ENCODE measurements at places on chromosomes 13 and 19.

- DNase-seq = no peak
Measured at GRCh38 chr13:106336668-106337067, 198.8 kb downstream of the EFNB2 start.

- no peak for DNase-seq
Measured at GRCh38 chr19:18984251-18984650, 43.2 kb upstream of the HOMER3 start.

DNA sequence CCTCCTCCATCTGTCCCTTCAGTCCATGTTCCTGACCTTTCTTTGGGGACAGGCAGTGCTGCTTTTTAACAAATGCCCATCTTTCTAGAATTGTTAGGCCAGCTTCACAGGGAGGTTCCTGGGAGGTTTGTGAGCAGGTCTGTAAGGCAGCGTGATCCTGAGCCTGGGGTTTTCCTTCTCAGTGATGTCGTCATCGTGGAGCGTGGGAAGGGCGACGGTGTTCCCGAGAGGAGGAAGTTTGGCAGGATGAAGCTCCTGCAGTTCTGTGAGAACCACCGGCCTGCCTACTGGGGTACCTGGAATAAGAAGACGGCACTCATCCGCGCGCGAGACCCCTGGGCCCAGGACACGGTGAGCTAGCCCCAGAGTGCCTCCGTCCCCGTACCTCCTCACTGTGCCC, 26.8 kb downstream of the CHAF1A start:
- DNase-seq = no peak

DNA sequence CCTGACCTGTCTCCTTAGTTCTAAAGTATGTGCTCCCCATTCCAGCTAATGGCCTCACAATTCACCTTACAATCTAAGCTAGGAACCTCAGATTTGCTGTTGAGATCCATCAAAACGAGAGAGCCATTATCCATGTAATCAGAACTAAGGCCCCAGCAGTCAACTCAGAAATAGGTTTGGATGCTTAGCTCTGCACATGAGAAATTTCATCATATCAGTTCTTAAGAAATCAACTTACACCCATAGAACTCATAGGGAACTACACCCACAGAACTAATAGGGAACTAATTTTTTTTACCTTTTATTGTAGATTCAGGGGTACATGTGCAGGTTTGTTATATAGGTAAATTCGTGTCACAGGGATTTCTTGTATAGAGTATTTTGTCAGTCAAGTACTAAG, 28.7 kb downstream of the CYSLTR2 start:
- DNase-seq = no peak

- no peak for DNase-seq
Measured at GRCh38 chr19:998064-998463, 2.2 kb upstream of the GRIN3B start.

GRCh38 chr13:106789911-106790310, 222.0 kb upstream of the ARGLU1 start:
- no peak for DNase-seq

DNA sequence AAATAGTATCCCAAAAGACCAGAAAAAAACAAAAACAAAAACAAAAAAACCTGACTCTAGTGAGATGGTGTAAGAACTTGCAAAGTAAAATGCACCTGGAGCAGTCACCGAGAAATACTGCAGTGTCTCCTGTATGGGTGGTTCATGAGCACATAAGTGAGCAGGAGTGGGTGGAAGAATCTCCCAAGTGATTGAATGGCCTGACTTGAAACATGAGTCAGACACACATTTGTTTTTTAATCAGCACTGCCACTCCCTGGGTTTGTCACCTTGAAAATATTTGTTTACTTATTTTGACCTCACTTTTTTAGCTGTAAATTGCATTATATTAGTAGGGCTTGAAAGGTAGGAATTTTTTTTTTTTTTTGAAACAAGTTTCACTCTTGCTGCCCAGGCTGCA, 2.0 kb downstream of the ZNF431 start:
- DNase-seq = no peak

GRCh38 chr19:15197275-15197941, 3.4 kb downstream of the NOTCH3 start:
- peak; percentile 52 for DNase-seq

DNA sequence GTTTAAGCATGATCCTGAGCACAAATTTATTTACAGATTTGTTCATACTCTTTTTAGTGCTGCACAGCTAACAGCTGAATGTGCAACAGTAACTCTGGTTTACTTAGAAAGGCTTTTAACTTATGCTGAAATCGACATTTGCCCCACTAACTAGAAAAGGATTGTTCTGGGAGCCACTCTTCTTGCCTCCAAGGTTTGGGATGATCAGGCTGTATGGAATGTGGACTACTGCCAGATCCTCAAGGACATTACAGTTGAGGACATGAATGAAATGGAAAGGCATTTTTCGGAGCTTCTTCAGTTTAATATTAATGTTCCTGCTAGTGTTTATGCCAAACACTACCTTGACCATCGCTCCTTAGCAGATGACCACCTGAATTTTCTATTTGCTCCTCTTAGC, 16.0 kb downstream of the ZNF100 start:
- DNase-seq = no peak

DNA sequence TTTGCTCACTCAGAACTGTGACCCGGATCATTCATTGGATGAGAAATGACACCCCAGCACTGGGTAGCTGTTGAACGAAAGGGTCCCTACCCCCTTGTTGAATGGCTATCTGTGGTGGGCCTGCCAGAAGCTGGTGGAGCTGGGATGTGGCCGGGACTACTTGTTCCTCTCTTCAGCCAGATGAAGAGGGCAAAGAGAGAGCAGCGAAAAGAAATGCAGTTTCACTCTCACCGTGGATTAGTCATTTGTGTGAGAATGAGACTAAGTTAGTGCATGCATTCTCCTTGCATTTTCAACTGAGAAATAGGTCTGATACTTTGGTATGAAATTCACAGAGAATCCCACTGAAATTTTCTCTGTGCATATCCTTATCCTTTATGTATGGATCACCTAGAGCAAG, 553.1 kb downstream of the IRS2 start:
- DNase-seq = no peak

DNA sequence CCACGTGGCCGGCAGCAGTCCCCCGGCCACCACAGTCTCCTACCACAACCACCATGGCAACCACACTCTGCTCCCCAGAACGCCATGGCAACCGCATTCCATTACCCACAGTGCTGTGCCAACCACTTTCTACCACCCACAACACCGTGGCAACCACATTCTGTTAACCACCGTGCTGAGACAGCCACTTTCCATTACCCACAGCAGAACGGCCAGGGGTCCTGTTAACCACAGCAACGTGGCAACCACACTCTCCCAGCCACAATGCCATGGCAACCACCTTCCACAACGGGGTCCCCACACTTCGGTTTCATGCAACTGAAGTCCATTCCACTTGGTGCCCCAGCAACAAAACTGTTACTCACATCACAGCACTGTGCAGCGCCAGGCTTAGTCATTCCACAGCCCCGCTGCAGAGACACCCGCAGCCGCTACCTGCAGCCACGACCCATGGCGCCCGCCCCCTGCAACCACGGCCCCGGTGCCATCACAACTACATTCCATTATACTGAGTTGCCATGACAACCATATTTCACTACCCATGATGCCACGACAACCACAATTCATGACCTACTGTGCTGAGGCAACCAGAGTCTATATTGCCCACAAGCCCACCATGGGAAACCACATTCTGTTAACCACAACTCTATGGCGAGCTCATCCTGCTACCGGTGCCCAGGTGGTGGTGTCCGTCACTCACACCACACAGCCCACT, 10.0 kb downstream of the DPF1 start:
- no peak for DNase-seq

GRCh38 chr19:34217952-34218817, 36.2 kb upstream of the GARRE1 start:
- DNase-seq = peak; percentile 92

DNA sequence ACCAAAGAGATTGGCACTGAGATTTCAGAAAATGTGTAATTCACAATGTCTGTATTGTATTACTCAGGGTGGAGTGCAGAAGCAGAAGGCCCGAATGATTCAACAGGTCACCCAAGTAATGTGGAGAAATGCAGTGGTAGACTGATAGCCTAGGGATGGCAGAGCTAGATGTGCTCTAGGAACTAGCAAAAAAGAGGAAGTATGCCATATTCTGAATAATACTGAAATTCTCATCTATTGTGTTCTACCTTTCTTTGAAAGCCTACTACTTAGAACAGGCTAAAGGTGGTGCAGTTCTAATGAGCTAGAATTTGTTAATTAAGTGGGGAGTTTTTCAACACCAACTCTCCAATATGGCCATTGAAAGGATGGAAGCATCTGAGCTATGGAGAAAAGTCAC, 1449.8 kb upstream of the MIR17HG start:
- no peak for DNase-seq

GRCh38 chr19:1455336-1456120, 5.6 kb downstream of the APC2 start:
- DNase-seq = peak; percentile 13

DNA sequence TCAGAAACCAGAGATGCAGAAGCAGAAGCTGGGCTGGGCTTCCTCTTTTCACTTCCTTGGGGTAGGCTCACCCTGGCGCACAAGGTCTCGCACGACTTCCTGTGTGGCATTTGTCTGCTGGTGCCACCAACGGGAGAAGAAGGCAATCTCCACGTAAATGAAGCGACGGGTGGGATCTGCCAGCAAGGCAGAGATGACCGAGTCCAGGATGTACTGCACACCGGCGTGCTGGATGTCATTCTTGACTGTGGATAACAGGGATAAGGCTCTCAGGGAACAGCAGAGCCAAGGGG, 1.3 kb downstream of the MAN2B1 start:
- no peak for DNase-seq

- no peak for DNase-seq
Measured at GRCh38 chr13:99419591-99420243, 81.6 kb upstream of the TM9SF2 start.

DNA sequence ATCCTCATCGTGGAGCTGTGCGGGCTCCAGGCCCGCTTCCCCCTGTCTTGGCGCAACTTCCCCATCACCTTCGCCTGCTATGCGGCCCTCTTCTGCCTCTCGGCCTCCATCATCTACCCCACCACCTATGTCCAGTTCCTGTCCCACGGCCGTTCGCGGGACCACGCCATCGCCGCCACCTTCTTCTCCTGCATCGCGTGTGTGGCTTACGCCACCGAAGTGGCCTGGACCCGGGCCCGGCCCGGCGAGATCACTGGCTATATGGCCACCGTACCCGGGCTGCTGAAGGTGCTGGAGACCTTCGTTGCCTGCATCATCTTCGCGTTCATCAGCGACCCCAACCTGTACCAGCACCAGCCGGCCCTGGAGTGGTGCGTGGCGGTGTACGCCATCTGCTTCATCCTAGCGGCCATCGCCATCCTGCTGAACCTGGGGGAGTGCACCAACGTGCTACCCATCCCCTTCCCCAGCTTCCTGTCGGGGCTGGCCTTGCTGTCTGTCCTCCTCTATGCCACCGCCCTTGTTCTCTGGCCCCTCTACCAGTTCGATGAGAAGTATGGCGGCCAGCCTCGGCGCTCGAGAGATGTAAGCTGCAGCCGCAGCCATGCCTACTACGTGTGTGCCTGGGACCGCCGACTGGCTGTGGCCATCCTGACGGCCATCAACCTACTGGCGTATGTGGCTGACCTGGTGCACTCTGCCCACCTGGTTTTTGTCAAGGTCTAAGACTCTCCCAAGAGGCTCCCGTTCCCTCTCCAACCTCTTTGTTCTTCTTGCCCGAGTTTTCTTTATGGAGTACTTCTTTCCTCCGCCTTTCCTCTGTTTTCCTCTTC, 6.3 kb downstream of the MYADM start:
- DNase-seq = no peak

DNA sequence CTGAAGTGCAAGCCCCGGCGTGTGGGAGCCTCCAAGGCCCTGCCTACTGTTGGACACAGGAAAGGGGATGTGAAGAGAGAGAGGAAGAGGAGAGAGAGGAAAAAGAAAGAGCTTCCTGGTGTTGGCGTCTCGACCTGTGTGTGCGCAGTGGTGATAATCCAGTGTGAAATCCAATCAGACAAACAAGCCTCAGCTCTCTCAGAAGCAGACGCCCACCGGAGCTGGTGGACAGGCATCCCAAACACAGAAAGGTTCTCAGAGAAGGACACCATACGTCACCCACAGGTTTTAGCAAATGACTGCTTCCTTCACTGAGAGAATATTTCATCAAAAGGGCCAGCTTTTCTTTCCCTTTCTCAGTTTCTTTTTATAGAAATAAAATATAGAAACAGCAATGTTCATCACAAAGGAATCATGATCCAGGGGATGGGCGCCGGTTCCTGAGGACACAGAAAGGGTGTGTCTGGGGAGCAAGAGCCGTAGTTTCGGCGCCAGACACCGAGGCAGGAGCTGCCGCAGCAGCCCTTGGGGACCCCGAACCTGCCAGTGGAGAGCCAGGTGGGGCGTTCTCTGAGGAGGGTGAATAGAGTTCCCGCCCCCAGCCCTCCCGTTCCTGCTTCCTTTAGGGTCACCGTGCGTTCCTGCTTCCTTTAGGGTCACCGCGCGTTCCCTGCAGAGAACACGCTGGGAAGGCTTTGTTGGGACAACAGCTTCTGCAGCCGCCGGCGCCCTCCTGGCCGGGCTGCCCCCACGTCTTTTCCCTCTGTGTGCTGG, 145.8 kb upstream of the SOX1 start:
- DNase-seq = no peak

DNA sequence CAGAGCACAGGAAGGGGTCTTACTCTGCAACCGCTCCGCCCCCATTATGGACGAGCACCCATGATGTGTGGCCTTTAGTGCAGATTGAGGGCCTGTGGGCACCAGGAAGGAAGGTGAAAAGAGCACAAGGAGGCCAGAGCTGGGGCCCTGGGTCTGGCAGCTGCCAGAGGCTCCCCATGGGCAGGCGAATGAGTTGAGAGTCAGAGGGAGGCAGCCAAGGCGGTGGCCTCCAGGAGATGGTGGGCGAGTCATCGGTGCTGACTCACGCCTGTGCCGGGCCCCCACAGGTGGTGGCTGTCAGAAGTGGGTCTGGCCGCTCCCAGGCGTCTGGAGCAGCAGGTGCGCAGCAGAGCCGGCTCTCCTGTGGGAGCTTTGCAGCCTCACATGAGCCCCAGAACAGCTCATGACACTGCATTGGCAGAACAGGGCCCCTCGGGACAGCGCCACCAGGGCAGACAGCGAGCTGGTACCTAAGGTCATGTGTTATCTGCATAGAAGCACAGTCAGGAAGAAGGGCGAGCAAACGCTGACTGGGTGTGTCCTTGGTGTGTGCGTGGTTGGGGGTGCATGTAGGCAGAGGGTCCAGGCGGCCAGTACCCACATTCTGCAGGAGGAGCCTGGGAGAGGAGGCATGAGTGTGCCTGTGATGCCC, 68.8 kb downstream of the CHST8 start:
- DNase-seq = peak; percentile 90
